Natural killer cell (primary cell): ENCODE measurements at places on chromosomes 2 and 18.

DNA sequence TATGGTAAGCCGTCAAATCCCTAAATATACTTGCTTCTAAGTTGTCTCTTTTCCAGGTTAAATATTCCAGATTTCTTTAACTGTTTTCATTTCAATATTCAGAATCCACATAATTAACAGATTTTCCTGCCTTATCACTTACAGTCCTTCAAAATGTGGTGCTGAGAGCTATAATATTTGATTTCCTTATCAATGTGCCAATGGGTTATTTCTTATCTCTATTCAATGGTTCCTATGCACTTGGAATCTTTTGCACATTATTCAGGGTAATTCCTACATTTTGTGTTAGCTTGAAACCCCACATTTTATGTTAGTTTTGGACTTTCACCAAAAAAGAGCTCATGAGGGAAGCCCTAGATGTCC is 173.5 kb downstream of the ZFP36L2 start:
- peaks cover 19% of the 10 kb centered on the region for H3K4me1 ChIP-seq
- no peak for DNase-seq
- H3K4me3 ChIP-seq = no peak overlapping the region
- no peaks in the 10 kb centered on the region for H3K27me3 ChIP-seq
- H3K27ac ChIP-seq = no peak overlapping the region

DNA sequence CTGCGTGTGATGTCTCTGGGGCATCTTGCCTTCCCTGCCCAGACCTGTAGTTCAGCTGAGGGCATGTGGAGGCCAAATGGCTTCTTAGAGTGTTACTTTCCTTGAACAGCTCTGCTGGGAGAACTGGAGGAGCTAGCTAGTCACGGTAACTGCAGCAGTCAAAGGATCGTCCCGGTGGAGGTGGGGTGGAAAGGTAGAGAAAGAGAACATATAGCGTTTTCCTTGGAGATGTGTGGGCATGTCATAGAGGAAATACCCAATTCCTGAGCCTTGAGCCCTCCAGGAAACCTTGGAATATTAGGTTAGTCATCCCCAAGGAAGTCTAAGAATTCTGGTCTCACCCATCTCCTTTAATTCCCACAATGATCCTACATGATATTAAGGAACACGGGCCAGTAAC is 33.5 kb upstream of the IL37 start:
- DNase-seq = no peak
- H3K36me3 ChIP-seq = no peaks in the 10 kb centered on the region
- H3K4me3 ChIP-seq = no peak overlapping the region
- no peaks in the 10 kb centered on the region for H3K27me3 ChIP-seq
- H3K4me1 ChIP-seq = peaks cover 28% of the 10 kb centered on the region

DNA sequence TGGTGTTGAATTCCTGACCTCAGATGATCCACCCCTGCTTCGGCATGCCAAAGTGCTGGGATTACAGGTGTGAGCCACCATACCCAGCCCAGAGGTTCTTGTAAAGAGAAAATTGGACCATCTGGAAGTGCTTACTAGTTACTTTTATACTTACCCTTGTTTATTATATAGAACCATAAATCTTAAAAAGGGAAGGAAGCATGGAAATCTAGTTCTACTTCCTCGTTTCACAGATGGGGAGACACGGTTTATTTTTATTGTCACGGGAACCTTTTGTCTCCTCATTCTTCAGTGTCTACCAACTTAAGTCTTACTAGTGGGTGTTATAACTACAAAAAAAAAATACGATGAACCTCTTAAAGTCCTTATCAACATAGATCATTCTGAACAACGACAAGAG is 45.8 kb upstream of the PDK1 start:
- H3K27me3 ChIP-seq = no peaks in the 10 kb centered on the region
- peaks cover under 1% of the 10 kb centered on the region for H3K36me3 ChIP-seq
- no peak for DNase-seq
- H3K4me1 ChIP-seq = peaks cover 4% of the 10 kb centered on the region
- H3K27ac ChIP-seq = no peak overlapping the region
- H3K4me3 ChIP-seq = no peak overlapping the region

DNA sequence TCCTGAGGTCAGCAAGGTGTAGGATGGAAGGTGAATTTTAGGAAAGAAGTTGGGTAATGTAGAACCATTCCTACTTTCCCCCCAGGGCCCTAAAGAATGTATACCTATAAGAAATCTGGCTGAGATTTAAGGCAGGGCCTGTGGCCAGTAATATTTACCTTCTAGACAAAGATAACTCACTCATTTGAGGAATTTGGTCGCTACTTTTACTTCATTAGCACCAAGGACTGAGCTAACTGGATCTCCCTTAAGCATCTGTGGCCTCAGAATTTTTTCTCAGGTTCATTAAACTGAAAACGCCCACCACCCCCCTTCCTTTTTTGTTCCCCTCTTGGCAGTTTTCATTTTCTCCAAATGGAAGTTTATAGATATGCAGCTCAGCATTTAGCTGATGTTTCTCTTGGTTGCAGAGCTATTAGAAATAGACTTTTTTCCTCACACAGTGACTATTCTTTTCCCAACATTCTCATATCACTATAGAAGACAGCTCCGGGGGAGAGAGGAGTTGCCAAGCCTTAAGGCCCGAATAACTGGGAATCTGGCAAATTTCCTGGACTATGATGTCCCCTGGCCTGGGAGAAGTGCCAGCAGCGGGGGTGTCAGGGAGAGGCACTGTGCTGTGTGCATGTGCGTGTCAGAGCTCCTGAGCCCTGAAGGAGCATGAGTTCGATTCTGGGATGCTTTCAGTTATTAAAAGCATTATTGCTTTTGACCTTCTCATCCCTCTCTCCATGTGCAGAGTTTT is 310.9 kb downstream of the PRKCE start:
- H3K4me1 ChIP-seq = no peaks in the 10 kb centered on the region
- H3K36me3 ChIP-seq = no peaks in the 10 kb centered on the region
- no peak overlapping the region for H3K4me3 ChIP-seq
- DNase-seq = no peak

DNA sequence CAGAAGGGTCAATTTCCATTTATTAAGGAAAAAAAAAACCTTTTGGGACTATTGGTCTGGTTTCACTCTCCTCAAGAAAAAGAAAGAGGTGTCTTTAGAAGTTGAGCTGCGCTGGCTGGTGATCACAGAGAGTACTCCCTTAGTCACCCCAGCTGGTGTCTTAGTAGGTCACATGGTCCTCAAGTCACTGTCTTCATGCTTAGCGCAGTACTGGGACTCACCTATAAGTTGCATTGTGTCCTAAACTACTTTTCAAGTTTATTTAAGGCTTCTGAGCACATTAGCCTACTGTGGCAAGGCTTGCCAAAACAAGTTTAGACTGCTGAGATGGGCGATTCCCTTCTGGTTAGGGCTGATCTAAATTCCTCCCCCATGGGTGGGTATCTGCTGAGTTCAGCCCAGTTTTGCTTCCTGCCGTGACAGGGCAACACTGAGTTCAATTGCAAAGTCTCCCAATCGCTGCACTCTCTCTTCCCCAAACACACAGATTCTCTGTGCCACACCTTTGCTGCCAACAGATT is 824.9 kb upstream of the CRIM1 start:
- no peaks in the 10 kb centered on the region for H3K4me1 ChIP-seq
- no peaks in the 10 kb centered on the region for H3K27me3 ChIP-seq
- DNase-seq = no peak
- H3K36me3 ChIP-seq = no peaks in the 10 kb centered on the region
- H3K4me3 ChIP-seq = no peak overlapping the region

DNA sequence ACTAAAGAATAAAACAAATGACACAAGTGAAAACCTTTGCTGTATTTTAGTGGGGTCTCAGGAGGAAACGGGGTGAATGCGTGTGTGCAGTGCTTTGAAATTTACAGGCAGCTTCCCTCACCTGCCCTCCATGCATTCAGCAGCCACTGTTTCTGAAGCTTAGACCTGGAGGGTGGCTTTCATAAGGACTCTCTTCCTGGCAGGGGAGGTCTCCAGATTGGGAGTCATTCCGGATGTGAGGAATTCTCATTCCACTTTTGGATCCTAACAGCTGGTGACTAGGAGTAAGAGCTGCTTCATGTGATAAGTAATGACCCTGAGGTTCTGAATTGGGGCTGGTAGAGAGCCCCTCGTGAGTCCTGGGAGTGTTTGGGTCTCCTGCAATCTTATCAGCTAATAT is 192.5 kb downstream of the SH3BP4 start:
- no peak overlapping the region for H3K4me3 ChIP-seq
- no peaks in the 10 kb centered on the region for H3K27me3 ChIP-seq
- no peaks in the 10 kb centered on the region for H3K4me1 ChIP-seq
- H3K27ac ChIP-seq = no peak overlapping the region
- DNase-seq = no peak

DNA sequence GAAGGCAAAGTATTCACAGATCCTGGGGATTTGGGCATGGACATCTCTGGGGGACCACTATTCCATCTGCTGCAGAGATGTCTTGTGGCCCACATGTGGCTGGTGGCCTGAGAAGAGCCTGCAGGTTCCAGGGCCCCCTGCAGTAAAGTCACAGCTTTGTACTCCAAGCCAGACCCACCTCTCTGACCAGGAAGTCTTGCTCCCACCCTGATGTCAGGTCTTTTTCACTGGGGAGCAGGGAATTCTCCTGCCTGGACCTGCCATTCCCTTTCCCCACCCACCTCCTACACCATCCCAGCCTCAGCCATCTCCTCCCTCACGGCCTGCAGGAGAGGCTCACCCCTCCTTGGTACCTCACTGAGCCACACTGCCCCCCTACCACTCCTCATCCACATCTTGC is 211.8 kb downstream of the SMAD2 start:
- no peak overlapping the region for H3K4me3 ChIP-seq
- H3K4me1 ChIP-seq = no peaks in the 10 kb centered on the region
- no peaks in the 10 kb centered on the region for H3K27me3 ChIP-seq
- H3K27ac ChIP-seq = no peak overlapping the region
